ENCODE measurements at places on chromosomes 11 and 22. TPM values are rescaled to one million over a fixed set of nuclear protein-coding genes. Genes with fewer than 3 reads are reported as not detected.

DNA sequence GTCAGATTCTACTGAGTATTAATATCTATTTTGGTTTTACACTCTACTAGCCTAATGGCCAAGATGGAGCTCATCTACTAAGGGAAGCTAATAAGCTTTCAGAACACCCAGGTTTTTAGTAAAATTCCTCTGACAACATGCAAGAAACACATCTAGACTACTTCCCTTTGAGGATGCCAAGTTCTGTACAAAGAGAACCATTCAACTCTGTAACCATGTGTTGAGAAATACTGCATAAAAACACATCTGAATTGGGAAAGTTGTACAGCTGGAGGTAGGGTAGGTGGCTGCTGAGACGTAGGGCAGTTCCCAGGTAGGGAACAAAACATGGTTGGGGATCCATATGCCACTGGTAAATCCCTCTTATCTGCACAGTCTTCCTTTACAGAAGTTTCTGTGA lies 66.2 kb downstream of the SC5D start:
- H3K27me3 ChIP-seq: no peaks in the 10 kb centered on the region
- no peak overlapping the region for H3K27ac ChIP-seq
- no peak overlapping the region for H3K4me3 ChIP-seq
- DNase-seq: no peak

- H3K27ac ChIP-seq: no peak overlapping the region
- H3K36me3 ChIP-seq: no peaks in the 10 kb centered on the region
- peaks cover 7% of the 10 kb centered on the region for H3K4me1 ChIP-seq
- no peak for DNase-seq
- H3K4me3 ChIP-seq: no peak overlapping the region
Measured at GRCh38 chr22:32565002-32565339, 90.4 kb downstream of the FBXO7 start.

DNA sequence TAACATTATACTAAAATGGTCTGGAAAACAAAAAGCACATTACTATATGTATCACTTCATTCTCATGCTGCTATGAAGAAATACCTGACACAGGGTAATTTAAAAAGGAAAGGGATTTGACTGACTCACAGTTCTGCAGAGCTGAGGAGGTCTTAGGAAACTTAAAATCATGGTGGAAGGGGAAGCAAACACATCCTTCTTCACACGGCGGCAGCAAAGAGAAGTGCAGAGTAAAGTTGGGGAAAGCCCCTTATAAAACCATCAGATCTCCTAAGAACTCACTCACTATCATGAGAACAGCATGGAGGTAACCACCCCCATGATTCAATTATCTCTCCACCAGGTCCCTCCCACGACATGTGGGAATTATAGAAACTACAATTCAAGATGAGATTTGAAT lies 60.0 kb downstream of the FAM181B start:
- H3K36me3 ChIP-seq: no peaks in the 10 kb centered on the region
- H3K4me3 ChIP-seq: no peak overlapping the region
- H3K4me1 ChIP-seq: no peaks in the 10 kb centered on the region
- H3K27me3 ChIP-seq: no peaks in the 10 kb centered on the region

DNA sequence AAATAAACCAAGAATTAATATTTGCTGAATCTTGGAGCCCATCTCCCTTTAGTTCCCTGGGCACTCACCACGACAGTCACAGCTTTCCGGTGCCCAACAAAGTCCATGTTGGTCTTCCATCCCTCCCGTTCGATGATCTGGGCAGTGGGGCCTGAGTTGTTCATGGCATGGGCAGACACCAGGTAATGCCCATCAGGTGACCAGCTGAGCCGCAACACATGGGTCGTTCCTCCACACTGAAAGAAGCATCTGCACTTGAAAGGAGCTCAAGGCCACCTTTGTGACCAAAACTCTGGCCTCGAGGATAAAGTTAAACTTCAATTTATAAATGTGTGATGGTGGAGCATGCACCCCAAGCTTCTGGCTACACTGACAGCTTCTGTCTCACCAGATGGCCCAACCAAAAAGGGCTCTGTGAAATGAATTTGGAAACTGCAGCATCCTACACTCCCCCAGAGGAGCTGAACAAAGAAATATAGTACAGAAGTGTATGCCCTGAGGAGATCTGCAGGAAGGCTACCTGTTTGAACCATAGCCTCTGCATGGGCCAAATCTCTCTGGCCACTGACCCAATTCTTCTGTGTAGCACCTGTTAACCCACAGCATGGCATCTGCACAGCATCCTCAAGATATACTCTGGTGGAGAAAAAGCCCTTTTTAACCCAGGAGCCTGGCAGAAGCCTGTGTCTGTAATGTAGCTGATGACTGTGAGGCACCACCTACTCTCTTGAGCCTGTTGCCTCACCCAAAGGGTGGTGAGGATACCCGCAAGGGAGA lies 37.1 kb downstream of the HIRA start:
- no peak overlapping the region for H3K4me3 ChIP-seq
- H3K4me1 ChIP-seq: no peaks in the 10 kb centered on the region
- no peak overlapping the region for H3K27ac ChIP-seq
- DNase-seq: no peak
- H3K27me3 ChIP-seq: no peaks in the 10 kb centered on the region
- H3K36me3 ChIP-seq: peaks cover 48% of the 10 kb centered on the region

GRCh38 chr11:66950112-66950535 lies 8.1 kb downstream of the PC start:
- no peak overlapping the region for H3K4me3 ChIP-seq
- no peaks in the 10 kb centered on the region for H3K36me3 ChIP-seq
- peak; percentile 37 for DNase-seq
- no peaks in the 10 kb centered on the region for H3K4me1 ChIP-seq
- no peaks in the 10 kb centered on the region for H3K27me3 ChIP-seq

DNA sequence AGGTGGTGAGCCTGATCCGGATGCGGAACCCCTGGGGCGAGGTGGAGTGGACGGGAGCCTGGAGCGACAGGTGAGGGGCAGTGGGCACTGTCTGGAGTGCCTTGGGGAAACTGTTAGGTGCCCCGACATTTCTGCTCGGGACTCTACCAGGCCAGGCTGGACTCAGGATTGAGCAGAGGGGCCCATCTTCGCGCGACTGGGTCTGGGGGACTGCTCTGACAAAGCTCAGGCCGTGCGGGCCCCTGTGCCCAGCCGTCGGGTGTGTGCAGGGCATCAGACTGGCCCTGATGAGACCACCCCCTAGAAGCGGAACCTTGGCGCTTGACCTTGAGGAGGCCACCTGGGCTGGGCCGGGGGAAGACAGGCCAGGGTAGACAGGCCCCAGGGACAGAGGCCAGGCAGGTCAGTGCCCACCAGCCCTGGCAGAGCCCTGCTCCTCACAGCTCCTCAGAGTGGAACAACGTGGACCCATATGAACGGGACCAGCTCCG lies 6.3 kb downstream of the CAPN1 start:
- peak; percentile 63 for DNase-seq
- H3K4me3 ChIP-seq: no peak overlapping the region
- no peaks in the 10 kb centered on the region for H3K36me3 ChIP-seq
- no peaks in the 10 kb centered on the region for H3K4me1 ChIP-seq
- H3K27me3 ChIP-seq: no peaks in the 10 kb centered on the region

- H3K4me3 ChIP-seq: no peak overlapping the region
- H3K27me3 ChIP-seq: no peaks in the 10 kb centered on the region
- no peak overlapping the region for H3K27ac ChIP-seq
- DNase-seq: no peak
Measured at GRCh38 chr11:102573851-102574250, 43.3 kb upstream of the MMP7 start.

DNA sequence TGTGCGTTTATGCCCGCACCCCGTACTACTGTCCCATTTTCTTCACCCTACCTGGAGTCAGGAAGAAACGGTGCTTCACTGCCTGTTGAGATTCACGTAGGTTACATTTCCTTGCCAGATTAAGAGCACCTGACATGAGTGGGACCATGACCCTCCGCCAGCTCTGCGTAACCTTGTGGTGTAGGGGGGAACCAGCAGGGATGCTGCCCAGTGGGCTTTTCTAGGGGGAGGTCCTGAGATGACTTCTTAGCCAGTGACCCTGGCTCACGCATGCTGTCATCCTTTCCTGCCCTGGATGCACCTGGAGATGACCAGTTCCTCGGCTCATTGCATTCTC lies 967 bp upstream of the ARVCF start:
- H3K27ac ChIP-seq: no peak overlapping the region
- H3K27me3 ChIP-seq: peaks cover 17% of the 10 kb centered on the region
- no peaks in the 10 kb centered on the region for H3K4me1 ChIP-seq
- H3K36me3 ChIP-seq: no peaks in the 10 kb centered on the region
- H3K4me3 ChIP-seq: peak overlapping the region; percentile 60
- DNase-seq: peak; percentile 59

- H3K27ac ChIP-seq: no peak overlapping the region
- no peak for DNase-seq
- no peak overlapping the region for H3K4me3 ChIP-seq
- no peaks in the 10 kb centered on the region for H3K27me3 ChIP-seq
- H3K4me1 ChIP-seq: peaks cover 8% of the 10 kb centered on the region
- H3K36me3 ChIP-seq: no peaks in the 10 kb centered on the region
Measured at GRCh38 chr11:36150986-36151385, 138.2 kb downstream of the COMMD9 start.

- DNase-seq: peak; percentile 66
- no peaks in the 10 kb centered on the region for H3K27me3 ChIP-seq
- no peak overlapping the region for H3K27ac ChIP-seq
- no peaks in the 10 kb centered on the region for H3K36me3 ChIP-seq
- no peak overlapping the region for H3K4me3 ChIP-seq
- no peaks in the 10 kb centered on the region for H3K4me1 ChIP-seq
Measured at GRCh38 chr22:30754971-30755758, 60.5 kb downstream of the OSBP2 start.

DNA sequence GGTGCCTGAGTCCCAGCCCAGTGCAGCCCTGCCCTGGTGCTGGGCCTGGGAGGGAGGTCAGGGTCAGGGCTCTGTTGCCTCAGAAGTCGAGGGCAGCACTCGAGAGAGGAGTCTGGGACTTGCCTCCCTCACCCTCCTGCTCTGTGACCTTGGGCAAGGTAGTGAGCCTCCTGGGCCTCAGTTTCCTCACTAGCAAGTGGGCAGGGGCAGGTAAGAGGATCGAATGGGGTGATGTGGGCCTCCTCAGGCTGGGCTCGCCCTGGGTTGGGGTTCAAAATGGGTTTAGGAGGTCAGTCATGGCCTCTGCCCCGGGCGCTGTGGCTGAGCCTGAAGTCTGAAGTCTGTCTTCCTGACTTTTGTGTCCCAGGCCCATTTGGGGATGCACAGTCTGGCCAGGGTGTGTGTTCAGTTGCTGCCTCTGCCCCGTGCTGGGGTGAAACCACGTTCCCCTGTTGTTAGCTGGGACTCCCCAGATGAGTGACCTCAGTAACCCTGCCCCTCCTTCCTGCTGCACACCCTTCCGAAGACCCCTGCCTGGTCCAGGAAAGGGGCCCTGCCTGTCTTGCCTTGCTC lies 40.9 kb upstream of the CELSR1 start:
- DNase-seq: no peak
- no peaks in the 10 kb centered on the region for H3K27me3 ChIP-seq
- no peaks in the 10 kb centered on the region for H3K36me3 ChIP-seq
- H3K27ac ChIP-seq: peak overlapping the region; percentile 54

DNA sequence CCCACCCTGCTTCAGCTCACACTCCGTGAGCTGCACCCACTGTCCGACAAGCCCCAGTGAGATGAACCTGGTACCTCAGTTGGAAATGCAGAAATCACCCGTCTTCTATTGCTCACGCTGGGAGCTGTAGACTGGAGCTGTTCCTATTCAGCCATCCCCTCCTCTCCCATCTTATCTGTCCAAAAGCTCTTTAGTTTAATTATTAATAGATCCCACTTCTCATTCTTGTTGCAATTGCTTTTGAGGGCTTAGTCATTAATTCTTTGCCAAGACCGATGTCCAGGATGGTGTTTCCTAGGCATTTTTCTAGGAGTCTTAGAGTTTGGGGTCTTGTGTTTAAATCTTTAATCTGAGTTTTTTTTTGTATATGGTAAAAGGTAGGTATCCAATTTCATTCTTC lies 116.8 kb downstream of the TRIM44 start:
- no peaks in the 10 kb centered on the region for H3K36me3 ChIP-seq
- no peak overlapping the region for H3K27ac ChIP-seq
- no peak overlapping the region for H3K4me3 ChIP-seq

GRCh38 chr11:64101461-64101860 lies 64.5 kb downstream of the MACROD1 start:
- no peak overlapping the region for H3K4me3 ChIP-seq
- H3K4me1 ChIP-seq: peaks cover 31% of the 10 kb centered on the region
- no peaks in the 10 kb centered on the region for H3K36me3 ChIP-seq

GRCh38 chr22:37320726-37321677 lies 38.7 kb downstream of the CYTH4 start:
- H3K4me3 ChIP-seq: no peak overlapping the region
- no peaks in the 10 kb centered on the region for H3K4me1 ChIP-seq
- no peak for DNase-seq
- H3K27me3 ChIP-seq: peaks cover 14% of the 10 kb centered on the region

DNA sequence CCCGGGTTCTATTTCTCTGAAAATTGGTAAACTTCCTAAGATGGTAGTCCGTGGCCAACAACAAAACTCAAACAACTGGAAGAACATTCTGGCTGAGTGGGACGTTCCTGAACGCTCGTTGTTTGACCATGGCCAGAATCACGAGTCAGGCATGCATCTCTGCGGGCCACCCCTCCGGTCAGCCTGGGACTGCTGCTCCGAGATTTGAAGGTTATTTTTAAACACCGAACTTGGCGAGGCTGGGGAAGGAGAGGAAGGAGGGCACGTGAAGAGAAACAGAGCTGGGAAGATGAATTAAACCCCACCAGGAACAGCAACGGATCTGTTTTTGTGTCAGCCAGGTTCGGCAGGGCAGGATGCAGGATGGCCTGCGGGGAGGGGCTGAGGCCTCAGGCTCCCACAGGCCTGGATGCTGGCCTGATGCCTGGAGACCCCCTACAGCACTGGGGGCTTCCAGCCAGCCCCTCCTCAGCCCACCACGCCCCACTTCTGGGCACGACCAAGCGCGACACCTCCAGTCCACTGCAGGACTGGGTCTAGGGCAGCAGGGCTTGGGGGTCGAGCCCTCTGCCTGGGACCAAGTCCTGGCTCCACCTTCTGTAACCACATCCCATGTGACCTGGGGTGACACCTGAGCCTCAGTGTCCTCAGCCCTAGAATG lies 5.1 kb downstream of the SHISAL1 start:
- H3K4me1 ChIP-seq: no peaks in the 10 kb centered on the region
- H3K27me3 ChIP-seq: no peaks in the 10 kb centered on the region
- DNase-seq: no peak
- H3K36me3 ChIP-seq: no peaks in the 10 kb centered on the region
- no peak overlapping the region for H3K27ac ChIP-seq

- H3K4me3 ChIP-seq: no peak overlapping the region
- no peaks in the 10 kb centered on the region for H3K36me3 ChIP-seq
- DNase-seq: no peak
- H3K27me3 ChIP-seq: no peaks in the 10 kb centered on the region
Measured at GRCh38 chr11:58471892-58472291, 29.9 kb upstream of the OR5B12 start.

HIRA gene
- 26.8 TPM for total RNA-seq

MRGPRE gene
- 0.22 TPM for total RNA-seq

BEST1 gene
- 7.1 TPM for total RNA-seq

CCDC116 gene
- 0.22 TPM for total RNA-seq

GLYAT gene
- 57.8 TPM for total RNA-seq

OR10W1 gene
- total RNA-seq: not detected

C22orf31 gene
- not detected for total RNA-seq

C11orf97 gene
- not detected for total RNA-seq

RIC3 gene
- 30.7 TPM for total RNA-seq

Data from kidney (tissue), 22 donors.